GM12891 (cell line): ENCODE measurements at places on chromosomes 2 and 18.

GRCh38 chr2:42116195-42117181 is 52.7 kb upstream of the EML4 start:
- DNase-seq: no peak

DNA sequence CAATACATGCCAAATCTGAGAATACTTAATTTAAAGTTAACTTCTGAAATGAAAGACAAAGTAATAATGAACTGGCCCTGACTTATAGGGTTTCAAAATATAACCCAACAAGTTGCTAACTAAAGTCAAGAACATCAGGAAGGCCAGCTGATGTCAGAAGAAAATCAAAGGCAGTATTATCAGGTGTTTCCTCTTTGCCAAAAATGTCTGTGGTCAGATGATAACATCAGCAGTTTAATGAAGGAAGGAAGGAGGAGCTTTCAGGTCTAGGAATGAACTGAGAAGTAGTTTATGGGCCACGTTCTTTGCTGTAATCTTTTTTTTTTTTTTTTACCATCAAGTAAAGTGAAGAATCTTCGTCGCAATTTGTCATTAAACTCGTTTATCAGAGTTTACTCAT is 40.9 kb downstream of the CDH2 start:
- no peak for DNase-seq

DNA sequence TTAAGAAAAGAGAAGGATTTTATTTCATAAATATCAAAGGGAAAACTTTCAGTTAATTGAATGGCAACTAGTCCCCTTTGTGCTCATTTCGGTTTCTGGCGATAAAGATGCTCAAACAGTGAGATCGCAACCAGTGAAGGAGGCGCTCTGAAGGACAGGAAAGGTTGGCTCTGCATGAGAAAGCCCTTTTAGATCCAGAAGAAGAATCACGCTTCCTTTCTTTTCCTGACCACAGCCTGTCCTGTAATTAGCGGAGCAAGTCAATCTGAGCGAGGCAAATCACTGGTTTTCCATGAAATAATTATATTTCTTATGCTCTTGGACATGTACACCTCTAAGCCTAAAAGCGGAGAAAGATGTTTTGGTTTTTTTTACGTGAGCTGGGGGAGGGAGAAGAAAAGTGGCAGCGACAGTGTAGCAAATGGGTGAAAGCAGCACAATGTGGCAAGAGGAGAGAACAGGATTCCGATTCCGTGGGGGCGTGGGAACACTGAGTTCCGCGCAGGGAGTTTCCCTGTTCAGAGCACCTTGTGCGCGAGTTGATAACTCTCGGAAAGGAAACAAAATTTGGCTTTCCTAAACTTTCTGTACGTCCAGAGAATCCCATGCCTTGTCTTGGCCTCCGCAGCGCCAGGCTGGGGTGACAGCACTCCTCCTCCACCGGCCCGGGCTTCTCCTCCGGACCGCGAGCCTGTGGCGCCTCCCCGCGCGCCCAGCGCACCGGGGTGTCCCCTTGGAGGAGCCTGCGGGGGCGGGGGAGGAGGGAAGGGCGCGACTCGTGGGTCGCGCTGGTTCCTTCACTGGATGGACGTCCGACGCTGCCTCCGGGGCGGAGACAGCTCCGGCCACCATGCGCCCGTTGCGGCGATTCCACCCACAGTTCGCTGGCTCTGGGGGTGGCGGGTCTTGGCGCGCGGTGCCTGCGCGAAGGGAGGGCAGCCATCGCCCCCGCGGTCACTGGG is 620 bp upstream of the SLC9A2 start:
- DNase-seq: no peak

- DNase-seq: no peak
These were observed 9.7 kb upstream of the PXDN start for GRCh38 chr2:1754046-1754445.

DNA sequence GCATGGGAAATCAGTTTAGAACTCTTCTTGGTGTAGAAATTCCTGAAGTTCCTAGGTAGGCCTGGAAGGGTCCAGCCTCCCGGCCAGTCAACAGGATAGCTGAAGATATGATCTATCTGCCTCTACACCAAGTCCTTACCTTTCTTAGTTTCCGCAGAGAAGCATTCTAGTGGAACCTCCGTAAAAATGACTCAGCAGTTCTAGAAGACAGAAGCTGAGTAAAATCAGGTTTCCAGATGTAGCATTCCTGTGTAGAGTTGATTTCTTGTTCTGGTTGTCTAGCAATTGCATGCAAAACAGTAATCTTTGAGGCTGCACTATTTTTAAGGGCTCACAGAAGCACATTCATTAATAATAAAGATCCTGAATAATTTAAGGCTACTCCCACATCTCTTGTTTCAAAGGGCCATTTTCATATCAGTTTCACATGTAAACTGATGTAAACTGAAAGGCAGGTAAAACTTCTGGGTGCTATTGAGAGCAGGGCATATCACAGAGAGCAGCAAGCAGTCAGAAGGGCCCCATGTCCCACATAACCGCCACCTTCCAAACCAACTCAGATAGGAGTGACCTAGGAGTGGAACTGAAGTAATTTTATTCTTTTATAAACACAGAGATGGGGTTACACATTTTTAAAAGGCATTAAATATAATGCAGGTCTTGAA is 3.2 kb upstream of the DYTN start:
- DNase-seq: no peak

DNA sequence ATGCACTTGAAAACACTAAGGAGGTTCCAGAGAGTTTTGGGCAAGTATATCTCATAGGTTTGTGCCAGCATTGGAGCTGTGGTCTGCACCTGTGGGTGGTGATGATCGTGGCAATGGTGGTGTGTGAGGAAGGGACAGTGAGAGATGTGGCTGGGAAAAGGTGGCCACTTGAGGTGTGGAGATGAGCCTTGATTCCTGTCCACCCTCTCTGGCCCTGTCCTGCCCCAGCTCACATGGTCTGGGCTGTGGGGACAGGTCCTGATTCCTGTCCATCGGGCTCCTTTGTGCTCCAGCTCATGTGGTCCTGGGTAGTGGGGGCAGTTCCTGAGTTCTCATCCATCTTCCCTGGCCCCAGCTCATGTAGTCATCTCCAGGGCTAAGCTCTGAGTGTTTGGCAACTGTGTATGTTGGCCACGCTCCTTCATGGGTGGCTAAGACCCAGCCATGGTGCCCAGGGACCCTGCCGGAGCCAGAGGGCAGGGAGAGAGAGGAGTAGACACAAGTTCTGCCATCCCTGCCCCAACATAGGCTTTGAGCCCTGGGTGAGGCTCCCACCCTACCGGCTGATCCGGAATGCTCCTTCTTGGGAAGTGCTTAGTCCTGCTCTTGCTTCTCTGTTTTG is 294.4 kb upstream of the HDAC4 start:
- DNase-seq: no peak

DNA sequence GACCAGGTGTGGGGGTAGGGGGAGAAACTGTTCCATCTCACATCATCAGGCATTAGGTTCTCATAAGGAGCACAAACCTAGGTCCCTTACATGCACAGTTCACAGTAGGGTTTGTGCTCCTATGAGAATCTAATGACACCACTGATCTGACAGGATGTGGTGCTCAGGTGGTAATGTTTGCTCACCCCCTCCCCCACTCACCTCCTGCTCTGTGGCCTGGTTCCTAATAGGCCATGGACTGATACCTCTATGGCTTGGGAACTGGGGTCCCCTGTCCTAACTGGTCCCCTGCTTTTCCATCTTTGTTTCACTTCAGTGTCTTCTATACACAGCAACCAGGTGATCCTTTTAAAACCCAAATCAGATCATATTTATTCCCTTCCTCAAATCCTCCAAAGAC is 267.8 kb downstream of the TNS1 start:
- DNase-seq: no peak

DNA sequence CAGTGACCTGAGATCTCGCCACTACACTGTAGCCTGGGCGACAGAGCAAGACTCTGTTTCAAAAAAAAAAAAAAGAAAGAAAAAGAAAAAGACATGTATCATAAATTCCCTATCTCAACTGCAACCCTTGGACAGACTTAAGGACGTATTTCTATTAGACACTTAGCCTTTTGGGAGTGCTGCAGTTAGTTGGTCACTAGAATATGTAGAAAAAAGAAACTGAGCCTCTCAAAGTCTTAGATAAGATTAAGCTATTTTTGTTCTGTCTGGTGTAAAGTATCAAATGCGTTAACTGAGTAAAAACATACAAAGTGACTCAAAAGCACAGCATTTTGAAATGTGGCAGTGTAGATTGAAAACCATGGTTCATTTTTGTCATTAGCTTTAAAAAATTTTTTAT is 7.3 kb downstream of the NBEAL1 start:
- DNase-seq: no peak

- DNase-seq: no peak
These were observed 82.7 kb downstream of the MREG start for GRCh38 chr2:215930505-215931253.

- DNase-seq: no peak
These were observed 51.7 kb downstream of the KCNIP3 start for GRCh38 chr2:95348609-95349567.

GRCh38 chr2:112242384-112242783 is 12.5 kb downstream of the ZC3H8 start:
- DNase-seq: no peak

DNA sequence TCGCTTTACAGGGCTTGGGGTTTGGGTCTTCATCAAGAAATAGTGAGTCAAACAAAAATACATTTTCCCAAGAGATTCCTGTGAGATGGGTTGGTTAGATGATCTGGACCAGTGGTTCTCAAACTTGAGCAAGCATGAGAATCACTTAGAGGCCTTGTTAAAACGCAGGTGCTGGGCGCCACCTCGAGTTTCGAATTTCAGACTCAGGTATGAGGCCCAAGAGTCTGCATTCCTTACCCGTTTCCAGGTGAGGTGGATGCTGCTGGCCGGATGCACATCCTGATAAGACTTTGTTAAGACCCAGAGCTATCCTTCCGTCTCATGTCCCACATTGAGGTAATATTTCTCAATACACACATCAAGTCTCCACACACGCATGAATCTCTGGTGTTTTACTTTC is 707.8 kb upstream of the SALL3 start:
- no peak for DNase-seq

DNA sequence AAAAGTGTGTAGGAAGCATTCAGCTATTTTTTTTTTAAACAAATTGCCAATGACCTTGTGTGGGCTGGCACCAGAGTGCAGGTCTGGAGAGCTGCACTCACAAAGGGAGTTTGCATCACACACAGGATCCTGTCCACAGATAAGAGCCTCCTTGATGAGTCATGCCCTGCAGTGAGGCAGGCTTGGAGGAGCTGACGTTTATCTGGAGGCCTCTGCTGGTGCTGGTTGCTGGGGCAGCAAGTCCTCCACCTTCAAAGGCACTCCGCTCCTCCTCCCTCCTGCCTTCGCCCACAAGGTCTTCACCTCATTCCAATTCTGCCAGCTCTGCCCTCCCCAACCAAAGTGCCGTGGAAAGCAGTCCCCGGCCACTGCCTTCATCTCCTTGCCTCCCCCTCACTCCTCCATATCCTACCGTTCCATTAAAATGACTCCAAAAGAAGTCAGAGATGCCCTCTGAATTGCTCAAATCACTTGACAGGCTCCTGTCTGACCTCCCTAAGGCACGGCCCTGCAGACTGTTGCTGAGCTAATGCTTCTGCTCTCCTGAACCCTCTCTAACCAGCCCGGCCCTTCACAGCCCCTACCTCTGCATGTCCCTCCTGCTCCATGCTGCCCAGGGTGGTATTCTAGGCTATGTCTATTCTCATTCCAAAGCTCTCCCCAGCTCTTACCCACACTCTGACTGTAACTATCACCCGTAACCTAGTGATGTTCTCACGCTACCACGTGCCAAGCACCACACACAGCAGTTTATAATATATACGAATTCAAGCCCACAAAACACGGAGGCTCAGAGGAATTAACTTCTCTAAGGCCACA is 30.9 kb downstream of the LONRF2 start:
- no peak for DNase-seq

- no peak for DNase-seq
These were observed 34.4 kb upstream of the FZD7 start for GRCh38 chr2:201999279-201999678.

DNA sequence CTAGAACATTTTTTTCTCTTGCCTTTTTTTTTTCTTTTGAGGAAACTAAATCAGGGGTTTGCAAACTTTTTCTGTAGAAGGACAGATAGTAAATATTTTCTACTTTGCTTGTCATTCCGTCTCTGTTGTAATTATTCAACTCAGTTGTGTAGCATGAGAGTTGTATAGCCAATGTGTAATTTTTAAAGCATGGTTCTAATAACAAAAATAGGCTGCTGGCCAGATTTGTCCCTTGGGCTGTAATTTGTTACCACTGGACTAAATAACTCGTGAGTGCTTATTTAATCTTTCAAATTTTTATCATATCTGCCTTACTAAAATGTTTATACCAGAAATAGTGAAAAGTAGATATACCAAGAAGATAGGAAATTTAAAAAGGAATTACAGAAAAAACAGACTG is 43.0 kb downstream of the CCDC148 start:
- DNase-seq: no peak

DNA sequence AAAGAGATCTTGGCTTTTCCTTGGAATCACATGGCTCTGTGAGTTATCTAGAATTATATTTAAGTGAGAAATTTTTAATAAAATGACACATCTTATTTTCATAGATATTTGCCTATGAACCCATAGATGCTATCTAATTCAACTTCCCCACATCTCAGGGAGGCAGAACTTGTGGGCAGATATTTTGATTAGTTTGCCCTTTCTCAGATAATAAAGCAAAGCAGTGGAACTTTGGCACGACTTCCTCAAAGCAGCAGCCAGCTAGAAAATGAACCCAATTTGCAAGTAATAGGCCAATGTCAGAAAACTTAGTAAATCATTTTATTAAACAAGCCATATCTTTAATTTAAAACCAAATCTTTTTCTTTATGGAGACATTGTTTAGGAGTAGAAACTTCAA is 32.7 kb downstream of the RAB27B start:
- no peak for DNase-seq

DNA sequence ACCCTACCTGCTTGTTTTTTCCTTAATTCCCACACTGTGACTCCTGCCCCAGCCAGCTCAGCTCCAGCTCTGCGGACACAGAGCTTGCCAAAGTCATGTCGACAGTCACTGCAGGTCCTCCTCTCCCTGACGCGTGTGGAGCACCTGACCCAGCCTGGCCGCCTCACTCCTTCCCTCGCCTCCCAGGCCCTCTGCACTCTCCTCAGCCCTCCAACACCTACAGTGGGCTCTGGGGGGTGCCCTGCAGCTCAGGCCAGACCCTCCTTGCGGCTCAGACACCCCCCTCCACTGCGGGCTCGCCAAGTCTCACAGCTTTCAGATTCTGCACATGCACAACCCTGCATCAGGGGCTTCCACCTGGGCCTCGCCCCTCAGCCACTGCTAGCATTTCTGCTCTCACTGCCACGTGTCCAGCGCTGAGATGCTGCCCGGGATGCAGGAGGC is 68.3 kb downstream of the NDUFA10 start:
- DNase-seq: no peak

DNA sequence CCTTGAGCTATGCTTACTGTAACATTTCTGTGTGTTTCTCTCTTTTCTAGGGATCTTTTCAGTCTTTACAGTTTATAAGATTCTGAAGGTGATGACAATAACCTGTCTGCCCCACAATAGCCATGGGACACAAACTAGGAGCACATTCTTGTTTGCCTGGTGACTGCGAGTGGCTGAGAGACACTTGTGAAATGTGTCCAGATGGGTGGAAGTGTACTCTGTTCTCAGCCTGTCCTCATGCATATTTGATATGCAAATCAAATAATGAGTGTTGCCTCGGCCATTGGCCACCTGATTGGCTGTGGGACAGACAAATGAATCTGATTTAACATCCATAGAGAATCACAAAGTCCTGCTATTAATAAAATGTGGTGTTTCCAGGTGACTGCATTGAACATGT is 246.2 kb downstream of the HNMT start:
- DNase-seq: no peak

- DNase-seq: no peak
These were observed 4.9 kb downstream of the STAT4 start for GRCh38 chr2:191145769-191146471.
